Stimulated activated CD8-positive, alpha-beta memory T cell treated with anti-CD3 and anti-CD28 coated beads, Interleukin-4, amount 100 ng/mL, for 1 hour (primary cell): ENCODE measurements at places on chromosomes 3 and 15.

DNA sequence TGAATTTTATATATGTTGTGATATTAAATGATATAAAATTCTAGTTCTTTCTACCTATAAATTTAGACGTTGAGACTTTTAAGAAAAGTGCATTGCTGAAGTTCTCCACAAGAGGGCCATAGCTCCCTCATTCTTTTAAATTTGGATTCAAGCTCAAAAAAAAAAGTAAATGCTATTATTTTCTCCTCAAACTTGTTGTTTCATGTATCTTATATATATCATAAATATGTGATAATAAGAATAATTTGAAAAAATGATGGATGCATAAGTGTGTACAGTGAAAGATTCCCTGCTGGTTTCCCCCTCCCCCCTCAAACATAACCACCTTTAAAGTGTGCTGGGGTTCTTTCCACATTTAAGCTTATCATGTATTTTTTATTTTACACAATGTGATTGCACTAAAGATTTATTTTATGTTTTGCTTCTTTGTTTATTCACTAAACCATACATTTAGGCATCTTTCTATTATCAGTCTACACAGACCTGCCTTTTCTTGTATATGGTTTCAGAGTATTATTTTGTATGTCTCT lies 769.4 kb upstream of the GOLIM4 start:
- no peak for DNase-seq

DNA sequence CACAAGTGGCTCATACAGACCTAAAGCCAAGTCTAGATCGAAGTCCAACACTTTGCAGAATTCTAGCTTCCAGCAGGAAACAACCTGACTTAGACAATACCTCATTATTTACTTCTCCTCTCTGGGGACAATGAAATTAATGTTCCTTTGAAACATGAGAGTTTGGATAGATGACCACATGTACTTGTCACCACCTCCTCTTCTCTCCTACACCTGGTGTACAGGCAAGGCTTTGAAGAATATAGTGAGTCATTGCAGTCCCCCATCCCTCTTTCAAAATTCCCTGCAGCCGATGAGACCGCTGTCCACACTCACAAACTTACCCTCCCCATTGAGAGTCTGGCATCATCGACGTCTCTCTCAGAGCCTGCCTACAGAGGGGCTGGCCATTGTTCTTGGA lies 189.0 kb upstream of the HES1 start:
- no peak for DNase-seq

- no peak for DNase-seq
Observed at GRCh38 chr3:16936233-16936632, 51.5 kb downstream of the PLCL2 start.

GRCh38 chr3:178491751-178492150 lies 44.5 kb upstream of the KCNMB2 start:
- DNase-seq, result no peak

DNA sequence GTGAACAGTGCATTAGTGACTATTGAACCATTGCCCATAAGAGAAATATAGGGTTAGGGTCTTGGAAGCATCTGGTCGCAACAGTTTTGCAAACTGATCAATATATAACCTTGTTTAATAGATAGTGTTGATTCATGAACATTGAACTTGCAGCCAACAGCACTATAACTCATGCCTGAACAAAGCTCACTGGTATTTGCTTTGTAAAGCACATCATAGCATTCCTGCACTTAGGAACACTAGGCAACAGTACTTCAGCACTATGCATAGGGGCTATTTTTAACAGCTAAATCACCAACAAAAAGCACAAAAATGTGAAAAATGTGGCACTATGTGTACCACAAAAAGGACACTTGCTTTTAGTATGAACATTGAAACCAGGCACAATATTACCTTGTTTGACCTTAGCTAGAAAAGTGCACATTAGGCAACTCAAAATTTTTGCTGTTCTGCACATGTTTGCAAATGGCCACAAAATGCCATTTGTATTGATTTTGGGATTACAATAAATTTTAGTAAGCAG lies 68.0 kb downstream of the OXNAD1 start:
- DNase-seq, result no peak

DNA sequence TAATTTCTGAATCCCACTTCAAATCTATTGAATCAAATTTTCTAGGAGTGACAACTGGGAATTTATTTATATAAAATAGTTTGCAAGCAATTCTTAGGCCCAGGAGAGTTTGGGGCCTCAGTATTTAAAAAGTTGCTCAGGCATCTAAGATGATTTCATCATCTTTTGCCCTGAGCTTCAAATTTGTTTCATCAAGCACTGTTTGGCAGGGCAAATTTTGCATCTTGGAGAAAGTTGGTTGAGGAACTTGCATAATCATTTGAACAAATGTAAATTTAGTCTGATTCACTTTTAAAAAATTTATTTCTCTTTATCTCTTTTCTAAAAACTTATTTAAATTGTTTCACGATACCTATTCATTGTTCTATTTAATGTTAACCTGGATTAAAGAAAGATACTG lies 702.8 kb downstream of the SI start:
- DNase-seq, result no peak

DNA sequence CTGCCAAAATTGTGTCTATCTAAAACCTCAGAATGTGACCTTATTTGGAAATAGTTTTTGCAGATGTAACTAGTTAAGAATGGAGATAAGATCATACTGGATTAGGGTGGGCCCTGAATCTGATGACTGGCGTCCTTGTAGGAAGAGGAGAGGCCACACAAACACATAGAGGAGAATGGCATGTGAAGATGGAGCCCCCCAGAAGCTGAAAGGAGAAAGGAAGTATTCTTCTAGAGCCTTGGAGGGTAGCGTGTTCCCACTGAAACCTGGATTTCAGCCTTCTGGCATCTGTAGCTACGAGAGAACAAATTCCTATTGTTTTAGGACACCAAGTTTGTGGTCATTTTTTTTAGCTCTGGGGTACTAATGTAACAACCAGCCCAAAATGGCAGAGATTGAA lies 423.0 kb upstream of the TPM1 start:
- DNase-seq, result no peak

- DNase-seq, result no peak
Observed at GRCh38 chr3:133956353-133956752, 60.7 kb upstream of the RAB6B start.

- DNase-seq, result no peak
Observed at GRCh38 chr3:173513123-173513522, 115.6 kb downstream of the NLGN1 start.

DNA sequence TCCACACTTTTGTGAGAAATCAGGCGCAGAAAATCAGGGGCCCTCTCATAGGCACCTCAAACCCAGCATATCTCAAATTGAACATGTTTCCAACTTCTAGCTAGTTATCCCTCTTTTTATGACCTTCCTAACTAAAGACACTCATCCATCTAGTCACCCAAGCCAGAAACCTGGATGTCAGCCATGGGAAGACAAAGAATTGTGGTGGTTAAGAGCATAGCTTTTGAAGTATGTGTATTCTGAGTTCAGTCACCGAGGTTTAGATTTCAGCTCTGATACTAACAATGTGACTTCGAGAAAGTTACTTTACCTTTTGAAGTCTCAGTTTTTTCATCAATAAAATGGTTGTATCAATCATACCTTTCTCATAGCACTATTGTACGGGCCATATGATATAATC lies 495.5 kb downstream of the NLGN1 start:
- no peak for DNase-seq

GRCh38 chr3:28476194-28476593 lies 127.6 kb upstream of the AZI2 start:
- no peak for DNase-seq

- DNase-seq, result no peak
Observed at GRCh38 chr15:99844150-99844549, 110.9 kb upstream of the LYSMD4 start.

GRCh38 chr3:133886031-133886722 lies 9.5 kb downstream of the RAB6B start:
- DNase-seq, result no peak

- no peak for DNase-seq
Observed at GRCh38 chr3:173395073-173395411, 2.5 kb upstream of the NLGN1 start.

- DNase-seq, result no peak
Observed at GRCh38 chr3:2897821-2898220, 212.4 kb downstream of the IL5RA start.

- DNase-seq, result no peak
Observed at GRCh38 chr3:125202197-125202596, 10.4 kb downstream of the SLC12A8 start.

GRCh38 chr15:69515508-69515907 lies 62.9 kb downstream of the RPLP1 start:
- DNase-seq, result no peak

GRCh38 chr15:64855205-64855975 lies 13.7 kb downstream of the PLEKHO2 start:
- no peak for DNase-seq

DNA sequence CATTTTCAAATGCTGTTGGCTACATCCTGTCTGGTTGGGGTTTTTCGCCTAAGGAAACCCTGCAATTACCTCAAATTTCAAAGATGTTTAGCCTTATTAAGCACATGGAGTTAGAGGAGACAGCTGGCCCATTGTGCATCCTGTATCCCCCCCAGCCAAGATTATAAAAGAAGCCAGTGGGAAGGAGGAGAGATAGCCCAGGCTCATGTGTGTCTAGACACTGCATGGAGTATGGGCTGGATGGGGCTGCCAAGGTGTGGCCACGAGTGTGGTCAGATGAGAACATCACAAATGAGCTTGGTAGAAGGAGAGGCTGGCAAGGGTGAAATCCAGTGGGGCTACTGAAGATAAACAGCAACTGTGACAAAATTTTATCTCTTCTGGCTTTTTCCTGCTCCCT lies 270.0 kb upstream of the TBC1D5 start:
- DNase-seq, result no peak

DNA sequence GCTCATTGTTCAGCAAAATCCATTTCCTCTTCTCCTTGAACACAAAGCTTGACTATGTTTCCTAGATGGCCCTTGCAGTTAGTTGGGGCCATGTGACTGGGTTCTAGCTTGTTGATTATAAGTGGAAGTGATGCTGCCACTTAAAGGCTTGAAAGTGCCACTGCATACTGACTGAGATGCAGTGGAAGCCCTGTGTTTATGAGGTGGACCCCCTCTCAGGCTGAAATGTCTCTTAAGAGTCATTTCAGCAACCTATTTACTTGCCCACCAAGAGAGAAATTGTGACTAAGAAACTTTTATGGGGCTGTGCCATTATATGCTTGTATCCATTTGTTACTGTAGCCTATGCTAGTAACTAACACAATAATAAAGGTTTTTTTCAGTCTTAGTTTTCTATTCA lies 8.4 kb upstream of the ANP32A start:
- DNase-seq, result no peak

GRCh38 chr3:127065561-127066290 lies 82.8 kb downstream of the PLXNA1 start:
- no peak for DNase-seq

GRCh38 chr3:82005266-82005665 lies 243.8 kb upstream of the GBE1 start:
- no peak for DNase-seq

- DNase-seq, result no peak
Observed at GRCh38 chr15:65182538-65182937, 2.6 kb downstream of the CLPX start.

DNA sequence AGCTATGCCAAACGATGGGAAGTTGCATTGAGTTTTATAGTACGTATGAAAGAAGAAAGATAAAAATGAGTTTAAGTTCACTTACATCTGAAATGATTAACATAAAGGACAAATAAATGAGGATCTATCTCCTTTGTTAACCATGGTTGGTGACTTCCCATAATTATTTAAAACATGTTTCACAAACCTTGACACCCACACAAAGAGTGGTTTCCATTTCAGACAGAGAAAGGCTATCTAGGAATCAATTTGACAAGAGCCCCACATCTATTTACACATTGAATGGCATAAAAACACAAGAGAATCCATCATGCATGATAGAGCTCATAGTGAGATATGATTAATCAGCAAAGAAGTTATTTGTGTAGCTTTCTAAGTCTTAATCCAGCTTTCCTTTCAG lies 14.2 kb upstream of the MTMR10 start:
- no peak for DNase-seq

DNA sequence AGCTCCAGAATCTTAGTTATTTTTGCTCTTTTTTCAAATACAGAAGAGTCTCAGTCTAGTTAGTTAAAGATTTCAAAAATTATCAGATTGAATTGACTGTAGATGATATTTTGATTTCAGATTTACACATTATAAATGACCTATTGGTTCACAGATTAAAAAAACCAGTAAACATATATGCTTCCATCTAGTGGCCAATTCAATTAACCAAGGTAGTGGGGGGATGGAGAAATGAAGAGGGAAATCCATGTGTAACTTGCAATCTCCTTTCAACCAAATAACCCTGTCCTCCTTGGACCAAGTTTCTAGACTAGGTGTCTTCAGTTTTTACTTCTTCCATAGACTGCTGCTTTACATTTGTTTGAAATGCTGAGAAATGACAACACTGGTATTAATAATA lies 789.8 kb downstream of the ROBO1 start:
- DNase-seq, result no peak

GRCh38 chr3:111373861-111374260 lies 168.1 kb upstream of the CD96 start:
- no peak for DNase-seq

GRCh38 chr3:140056047-140056446 lies 121.1 kb downstream of the CLSTN2 start:
- no peak for DNase-seq

- DNase-seq, result no peak
Observed at GRCh38 chr3:25262322-25262721, 165.7 kb upstream of the RARB start.

DNA sequence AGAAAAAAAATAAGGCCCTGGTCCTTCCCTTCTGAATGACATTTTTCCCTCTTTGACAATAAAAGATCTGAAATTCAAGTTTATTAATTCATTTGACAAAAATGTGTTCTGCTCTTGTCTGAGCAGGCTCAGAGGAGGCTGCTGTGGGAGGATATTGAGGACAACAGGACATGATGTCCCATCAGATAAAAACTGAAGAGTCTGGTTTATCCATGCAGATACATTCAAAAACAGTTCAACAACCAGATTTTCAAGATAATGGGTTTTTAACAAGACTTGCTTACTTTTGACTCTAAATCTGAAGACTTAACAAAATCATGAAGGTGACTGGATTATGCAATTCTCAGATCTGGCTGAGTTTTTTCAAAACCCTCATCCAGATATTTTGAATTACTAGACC lies 36.9 kb upstream of the STRIT1 start:
- DNase-seq, result no peak

DNA sequence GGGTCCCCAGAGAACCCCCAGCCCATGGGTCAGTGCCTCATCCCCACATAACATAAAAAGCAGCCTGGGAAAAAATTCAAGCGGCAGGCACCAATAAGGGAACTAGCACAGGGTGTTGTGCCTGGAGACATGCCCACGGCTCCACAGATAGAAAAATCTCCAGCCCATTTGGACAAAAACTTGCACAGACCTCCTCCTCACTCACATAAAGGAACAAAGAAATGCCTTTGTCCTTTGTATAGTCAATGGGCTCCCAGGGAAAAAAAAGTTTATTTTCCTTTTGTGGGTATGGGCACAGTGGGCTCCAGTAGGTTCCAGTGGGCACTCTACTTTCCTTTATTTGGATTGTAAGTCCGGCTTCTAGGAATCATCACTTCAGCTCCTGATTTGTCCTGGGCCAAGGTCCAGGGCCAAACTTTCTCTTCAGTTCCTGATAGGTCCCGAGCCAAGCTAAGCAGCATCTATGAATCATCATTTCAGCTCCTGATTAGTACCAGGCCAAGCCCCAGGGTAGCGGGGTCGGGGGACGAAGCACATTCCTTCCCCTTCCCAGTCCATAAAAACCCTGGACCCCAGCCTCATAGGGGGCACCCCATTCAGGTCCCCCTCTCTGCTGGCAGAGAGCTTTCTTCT lies 1.6 kb upstream of the DNAH12 start:
- DNase-seq, result no peak

GRCh38 chr15:74259292-74259648 lies 23.1 kb downstream of the CCDC33 start:
- no peak for DNase-seq

- DNase-seq, result no peak
Observed at GRCh38 chr3:158649791-158650190, 5.5 kb downstream of the GFM1 start.
